ENCODE measurements at places on chromosomes 2 and 18.

DNA sequence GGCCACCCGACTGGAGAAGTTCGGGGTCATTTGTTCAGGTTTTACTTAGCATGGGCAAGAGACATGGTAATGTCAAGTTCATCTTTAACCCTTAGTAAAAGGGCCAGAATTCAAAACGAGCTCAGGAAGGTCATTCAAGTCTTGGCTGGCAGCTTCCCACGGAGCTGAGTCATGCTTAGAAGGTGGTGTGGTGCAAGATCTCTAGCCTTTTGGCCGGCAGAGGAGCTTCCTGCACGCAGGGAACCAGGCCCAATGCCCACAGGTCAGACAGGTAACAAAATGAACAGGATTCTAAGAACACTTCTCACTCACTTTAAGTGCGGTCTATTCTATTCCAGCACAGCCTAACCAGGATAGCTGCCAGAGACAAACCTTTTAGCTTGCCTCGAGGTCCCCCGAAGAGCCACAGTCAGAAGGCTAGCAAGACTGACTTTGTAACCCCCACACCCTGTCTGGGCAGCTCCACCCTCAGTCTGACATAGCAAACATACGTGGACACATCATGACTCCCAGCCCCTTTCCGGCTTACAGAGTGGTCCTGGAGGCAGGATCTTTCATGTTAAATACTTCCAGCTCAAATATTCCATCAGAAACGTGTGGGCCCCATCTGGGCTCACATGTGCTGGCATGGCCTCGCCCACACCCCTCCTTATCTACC lies 292.7 kb downstream of the BCL11A start:
- DNase-seq: no peak

DNA sequence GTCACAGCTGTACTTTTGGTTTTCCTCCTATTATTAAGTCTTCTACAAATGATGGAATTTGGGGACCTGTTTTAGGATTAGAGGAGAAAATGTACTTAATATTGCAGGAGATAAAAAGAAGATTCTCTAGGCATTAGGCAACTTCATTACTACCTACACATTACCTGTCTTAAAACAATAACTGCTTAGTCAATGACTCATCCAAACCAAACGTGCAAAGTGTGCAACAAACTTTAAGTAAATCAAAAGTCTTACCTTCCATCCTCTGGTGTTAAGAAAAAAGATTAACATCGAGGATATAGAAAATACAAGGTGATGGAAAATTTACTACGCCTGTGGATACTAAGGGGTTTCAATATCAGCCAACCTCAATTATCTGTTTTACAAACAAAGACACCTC lies 285.3 kb upstream of the KYNU start:
- DNase-seq: no peak

- DNase-seq: peak; percentile 29
These were observed 37.6 kb downstream of the CRACDL start for GRCh38 chr2:98898423-98898841.

DNA sequence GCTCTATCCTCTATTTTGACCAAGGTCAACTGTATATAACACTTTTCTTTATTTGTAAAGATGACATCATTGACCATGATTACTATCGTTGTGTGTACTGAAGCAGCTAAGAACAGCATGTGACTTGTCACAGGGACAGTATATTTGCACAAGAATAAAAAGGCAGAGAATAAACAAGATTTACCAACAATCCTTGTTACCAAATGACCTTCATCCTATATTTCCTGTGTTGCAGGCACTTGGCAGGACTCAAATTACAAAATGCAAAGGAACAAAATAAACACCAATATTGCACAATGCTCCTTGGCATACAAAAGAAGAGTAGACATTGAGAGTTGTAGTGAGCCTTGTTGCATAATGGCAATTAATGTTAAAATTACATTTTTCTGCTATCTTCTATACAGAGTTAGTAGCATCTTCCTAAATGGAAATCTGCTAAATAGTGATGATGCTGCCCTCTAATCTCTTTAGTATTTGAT lies 61.8 kb downstream of the RFTN2 start:
- DNase-seq: no peak

DNA sequence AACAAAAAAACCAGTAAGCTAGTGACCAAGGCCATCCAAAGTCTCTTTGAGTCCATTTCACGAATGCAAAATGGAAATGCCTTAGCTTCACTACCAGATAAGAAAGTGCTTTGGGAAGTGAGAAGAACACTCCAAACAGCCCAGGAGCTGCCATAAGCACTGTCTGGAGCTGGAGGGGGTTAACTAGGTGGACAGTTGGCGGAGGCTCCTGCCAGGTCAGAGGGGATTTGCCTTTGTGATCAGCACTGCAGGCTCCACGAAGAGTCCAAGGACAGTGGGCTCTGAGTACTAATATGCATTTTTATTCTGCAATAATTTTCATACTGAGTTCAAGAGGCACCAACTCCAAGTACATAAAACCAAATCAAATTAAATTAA lies 233.3 kb upstream of the SMAD2 start:
- no peak for DNase-seq

- DNase-seq: no peak
These were observed 11.7 kb downstream of the HS6ST1 start for GRCh38 chr2:128306931-128307460.

- DNase-seq: no peak
These were observed 235.9 kb downstream of the SUCLG1 start for GRCh38 chr2:84223191-84223590.

GRCh38 chr2:165665614-165666013 lies 128.4 kb downstream of the GALNT3 start:
- DNase-seq: no peak

- no peak for DNase-seq
These were observed 27.0 kb downstream of the KLF7 start for GRCh38 chr2:207138627-207139297.

DNA sequence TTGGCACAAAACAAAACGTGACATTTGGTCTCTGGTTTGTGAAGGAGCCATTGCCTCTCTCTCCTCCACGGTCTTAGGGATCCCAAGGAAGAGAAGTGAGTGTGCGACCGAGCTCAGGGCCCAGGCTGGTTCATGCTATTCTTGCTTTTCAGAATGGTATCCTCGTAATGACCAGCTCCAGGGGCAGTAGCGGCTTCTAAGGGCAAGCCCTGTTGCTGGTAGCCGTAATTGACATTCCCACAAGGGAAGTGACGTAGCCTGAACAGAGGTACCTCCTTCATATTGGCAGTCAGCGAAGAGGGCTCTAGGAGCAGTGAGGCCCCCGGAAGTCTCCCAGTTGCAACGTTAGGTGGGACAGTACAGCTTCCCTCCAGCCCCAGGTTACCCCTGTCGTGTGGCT lies 77.9 kb downstream of the CLIP4 start:
- no peak for DNase-seq

DNA sequence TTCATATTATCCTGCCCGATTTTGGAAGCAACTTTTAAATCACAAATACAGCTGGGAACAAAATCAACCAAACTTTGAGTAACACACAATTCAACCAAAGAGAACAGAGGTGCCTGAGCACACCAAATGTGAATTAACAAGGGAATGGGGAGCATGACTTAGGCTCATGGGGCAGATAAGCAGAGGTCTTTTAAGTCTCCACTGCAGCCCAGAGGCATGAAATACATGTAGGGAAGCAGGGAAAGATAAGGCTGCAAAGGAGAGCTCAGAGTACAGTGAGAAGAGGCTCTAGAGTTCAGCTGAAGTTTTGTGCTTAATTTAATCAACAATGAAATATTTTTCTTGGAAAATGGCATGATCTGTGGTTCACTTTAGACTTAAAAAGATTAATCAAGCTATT lies 49.0 kb downstream of the CYTIP start:
- no peak for DNase-seq

DNA sequence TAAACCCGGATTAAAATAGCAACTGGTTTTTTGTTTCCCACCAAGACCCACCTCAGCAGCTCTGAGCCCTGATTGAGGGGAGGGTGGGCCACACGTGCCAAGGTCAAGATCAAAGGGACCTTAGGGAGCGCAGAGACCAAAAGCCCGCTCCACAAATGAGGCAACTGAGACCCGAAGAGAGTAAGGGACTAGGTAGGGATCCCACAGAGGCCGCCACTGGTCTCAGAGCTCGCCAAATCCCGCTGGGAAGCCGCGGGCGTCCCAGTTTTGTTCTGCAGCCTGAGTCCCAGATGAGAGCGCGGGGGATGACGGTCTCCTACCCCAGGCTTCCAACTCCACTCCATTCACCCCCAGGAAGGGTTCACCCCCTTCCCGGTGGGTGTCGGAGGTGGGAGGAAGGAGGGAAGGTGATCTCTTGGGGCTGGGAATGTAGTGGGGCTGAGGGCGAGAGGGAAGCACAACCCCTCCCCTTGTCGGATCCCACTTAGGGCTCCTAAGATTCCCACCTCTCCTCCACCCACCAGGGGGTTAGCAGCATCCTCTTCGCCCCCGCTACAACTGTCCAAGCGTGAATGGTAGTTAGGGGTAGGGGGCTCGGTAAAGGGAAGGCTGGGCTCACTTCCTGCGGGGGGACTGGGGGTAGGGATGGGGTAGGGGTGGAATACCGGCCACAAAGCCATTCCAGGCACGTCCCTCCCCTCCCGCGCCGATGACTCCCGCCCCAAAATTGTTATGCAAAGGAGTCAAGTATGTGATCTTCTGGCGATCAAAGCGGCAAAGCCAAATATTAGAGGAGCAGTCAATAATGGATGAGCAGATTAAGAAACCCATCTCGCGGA lies 7.3 kb upstream of the EN1 start:
- DNase-seq: no peak

DNA sequence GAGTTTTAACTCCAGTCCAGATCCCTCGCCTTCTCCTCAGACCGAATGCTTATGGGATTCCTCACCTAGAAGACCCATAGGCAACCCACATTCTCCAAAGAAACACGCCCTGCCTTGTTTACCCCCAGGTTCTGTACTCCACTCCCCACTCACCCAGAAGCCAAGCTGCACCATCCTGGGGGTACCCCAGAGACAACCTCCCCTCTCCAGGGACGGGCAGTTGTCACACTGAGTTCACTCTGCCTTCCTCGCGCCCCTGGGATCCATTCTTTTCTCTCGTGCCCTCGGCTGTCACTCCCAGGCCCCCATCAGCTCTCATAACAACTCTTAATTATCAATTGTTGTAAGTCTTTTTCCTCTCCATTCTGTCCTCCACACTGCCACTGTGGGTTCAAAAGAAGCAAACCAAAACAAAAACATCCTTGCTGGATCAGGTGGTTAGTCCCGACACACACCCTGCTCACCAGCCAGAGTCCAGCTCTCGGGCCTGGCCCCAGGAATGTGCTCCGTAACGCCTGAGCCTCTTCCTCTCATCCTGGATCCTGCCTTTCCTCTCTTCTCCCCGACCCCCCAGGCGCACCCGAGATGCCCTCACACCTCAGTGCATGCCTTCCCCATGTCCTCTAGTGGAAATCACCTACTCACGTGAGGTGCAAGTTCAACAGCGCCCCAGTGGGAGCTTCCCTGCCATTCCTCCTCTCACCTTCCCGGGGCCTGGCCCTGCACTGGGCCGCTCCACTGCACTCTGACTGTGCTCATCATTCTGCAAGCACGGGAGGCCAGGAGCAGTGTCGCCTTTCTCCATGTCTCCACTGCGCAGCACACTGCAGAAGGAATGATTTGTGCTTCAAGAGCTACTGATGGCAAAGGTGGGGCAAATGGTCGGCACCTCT lies 20.7 kb downstream of the COX7A2L start:
- DNase-seq: no peak

DNA sequence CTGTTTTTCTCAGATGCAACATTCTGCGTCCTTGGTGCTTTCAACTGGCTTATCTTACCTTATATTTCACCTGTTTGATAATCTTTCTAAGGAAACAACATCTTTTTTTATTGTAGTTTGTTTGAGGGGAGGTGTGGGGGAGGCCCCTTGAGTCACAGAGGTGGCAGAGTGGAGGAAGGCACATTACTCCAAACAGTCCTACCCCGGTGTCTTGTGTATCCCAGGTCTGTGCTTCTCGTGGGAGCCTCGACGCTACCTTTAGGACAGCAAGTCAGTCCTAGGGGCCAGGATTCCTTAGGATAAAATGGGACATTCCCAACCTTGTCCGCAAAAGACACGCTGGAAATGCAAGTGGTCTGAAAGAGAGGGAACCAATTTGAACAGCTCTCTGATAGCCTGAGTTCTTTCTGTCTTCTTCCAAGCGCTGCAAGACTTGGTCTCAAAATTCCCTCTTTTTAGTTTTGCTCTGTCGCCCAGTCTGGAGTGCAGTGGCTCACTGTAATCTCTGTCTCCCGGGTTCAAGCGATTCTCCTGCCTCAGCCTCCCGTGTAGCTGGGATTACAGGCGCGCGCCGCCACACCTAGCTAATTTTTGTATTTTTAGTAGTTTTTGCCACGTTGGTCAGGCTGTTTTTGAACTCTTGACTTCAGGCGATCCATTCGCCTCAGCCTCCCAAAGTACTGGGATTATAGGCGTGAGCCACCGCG lies 4.0 kb downstream of the GATA6 start:
- no peak for DNase-seq

- DNase-seq: peak; percentile 46
These were observed 10.9 kb downstream of the GNLY start for GRCh38 chr2:85704800-85705679.

DNA sequence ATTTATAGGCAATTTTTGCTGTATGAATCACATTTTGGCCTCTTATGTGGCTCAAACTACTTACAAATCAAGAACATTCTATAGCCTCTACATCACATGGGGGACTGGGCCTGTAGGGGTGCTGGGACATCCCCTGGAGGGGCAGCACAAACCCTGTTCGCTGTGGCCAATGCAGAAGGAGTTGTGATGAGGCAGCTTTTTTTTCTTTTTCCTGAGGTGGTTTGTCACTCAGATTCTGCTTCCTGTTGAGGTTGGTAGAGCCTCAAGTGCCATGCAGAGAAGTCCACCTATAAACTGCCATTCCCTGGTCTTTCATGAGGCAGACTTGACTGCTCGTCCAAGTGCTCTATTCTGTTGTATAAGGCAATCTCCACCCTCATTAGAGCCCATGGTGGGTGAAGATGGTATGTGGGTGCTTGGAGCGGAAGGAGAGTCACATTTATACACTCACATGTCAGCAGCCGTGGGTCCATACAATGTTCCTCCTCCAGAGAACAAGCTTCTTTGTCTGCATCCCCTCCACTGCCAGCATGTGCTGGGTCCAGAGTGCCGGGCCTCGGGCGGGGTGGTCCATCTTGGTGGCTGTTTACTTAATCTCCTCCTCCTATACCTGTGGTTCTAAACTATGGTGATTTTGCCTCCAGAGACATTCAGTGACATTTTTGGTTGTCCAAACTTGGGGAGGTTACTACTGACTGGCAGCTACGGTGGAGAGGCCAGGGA lies 120.3 kb downstream of the ACOXL start:
- no peak for DNase-seq

- peak; percentile 57 for DNase-seq
These were observed 2.2 kb downstream of the LRATD1 start for GRCh38 chr2:14634489-14635390.

GRCh38 chr2:7194950-7195349 lies 277.7 kb downstream of the RNF144A start:
- no peak for DNase-seq

DNA sequence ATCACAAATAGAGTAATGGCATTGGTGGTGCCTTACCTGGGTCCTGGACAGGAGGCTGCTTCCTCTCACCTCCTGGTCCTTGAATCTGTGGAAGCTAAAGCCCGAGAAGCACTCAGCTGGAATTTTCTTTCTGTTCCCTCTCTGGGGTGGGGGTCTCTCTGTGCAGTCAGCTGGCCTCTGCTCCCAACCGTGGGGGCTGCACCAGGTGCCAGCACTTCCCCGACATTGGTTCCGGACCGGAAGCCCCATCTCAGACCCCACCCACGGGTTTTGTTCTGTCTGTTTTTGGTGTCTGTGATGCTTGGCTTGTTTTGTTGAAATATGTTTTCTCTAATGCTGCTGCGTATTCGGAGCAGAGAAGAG lies 154.7 kb downstream of the TWIST2 start:
- DNase-seq: no peak

- peak; percentile 36 for DNase-seq
These were observed 207.1 kb downstream of the NDUFA10 start for GRCh38 chr2:239818086-239818485.
